ENCODE measurements at places on chromosomes 3 and 15.

DNA sequence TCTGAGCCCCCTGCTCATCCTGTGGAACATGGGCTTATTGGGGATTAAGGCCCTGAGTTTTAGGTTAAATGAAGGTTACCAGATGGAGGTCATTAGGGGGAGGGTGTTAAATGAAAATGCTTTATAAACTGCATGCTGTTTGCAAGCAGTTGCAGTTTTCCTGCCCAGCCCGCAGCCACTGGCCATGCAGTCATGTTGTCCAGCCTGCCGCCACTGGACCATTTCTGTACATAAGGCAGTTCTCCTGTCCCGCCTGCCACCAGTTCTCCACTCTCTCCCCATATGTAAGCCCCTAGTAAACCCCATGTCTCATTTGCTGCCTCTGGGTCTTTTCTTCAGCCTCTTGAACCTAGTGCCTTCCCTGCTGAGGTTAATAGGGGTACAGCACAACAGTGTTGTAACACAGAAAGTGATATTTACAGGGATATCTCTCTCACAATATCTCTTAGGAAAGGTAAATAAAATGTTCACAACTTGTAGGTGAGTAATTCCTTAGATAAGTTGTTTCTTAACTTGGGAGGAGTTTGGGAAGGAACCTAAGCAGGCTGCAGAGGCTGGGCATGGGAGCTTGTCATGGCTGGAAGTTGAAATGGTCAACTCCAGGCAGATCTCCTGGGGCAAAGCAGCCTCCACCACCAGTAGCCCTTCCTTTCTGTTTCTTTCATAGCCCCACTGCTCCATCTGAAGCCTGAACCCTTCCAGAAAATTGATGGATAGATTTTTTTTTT lies 148.2 kb downstream of the CMSS1 start:
- no peak for DNase-seq

DNA sequence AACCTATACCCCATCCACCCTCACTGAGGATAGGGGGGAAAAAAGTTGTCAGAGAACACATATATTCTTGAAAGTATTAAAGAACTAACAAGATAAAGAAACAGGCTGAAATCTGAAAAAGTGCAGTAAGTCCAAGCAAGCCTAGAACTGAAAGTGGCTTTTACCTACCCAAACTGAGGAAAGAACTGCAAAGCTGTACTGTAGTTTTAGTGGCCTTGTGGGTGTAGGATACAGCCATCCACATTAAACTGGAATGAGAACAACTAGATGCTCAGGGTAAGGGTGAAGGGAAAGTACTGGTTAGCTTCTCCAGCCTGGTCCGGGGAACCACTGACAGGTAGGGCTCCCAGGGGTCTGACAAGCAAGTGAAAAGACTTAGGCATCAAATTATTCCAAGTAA lies 10.1 kb downstream of the UBP1 start:
- DNase-seq = no peak

GRCh38 chr3:14431452-14431916 lies 29.1 kb downstream of the SLC6A6 start:
- no peak for DNase-seq

DNA sequence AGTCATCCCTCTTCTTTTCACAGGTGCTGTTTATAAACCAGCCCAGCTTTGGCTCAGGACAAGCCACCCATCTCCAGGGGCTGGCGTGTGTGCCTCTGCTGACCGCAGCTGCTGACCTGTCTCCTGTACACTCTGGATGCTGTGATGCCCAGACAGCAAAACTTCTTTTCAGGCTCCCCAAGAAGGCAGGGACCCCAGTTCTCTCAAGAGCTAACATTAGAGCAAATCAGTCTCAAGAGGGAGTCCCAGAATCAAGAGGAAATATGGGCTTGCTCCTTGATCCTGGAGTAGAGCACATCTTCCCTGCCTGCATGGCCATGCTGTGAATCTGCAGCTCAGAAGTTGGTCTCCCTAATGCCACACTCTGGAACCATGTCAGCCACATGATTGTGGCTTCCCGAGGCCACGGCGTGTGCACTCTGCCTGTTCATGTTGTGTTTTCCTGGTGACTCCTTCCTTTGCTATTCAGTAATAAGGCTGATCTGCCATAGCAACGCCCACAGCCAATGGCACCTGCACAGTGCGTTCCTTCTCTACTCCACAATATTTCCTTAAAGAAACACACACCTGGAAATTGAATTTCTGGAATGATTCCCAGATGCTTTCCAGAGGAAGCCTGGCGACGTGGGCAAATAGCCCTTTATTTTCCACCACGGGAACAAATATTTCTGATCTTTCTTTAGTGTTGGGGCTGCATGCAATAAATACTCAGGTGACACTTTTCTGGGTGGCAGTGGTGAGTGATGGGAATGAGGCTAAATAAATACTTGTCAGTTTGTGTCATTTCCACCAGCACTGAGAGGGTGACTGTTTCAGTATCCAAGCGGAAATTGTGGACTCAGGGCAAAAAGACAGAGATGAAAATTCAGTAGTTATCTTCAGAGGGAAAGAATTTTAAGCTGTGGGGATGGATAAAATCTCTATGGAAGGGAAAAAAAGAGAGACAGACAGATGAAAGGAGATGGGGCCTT lies 21.9 kb upstream of the THSD4 start:
- DNase-seq = peak; percentile 79

- DNase-seq = no peak
These were observed 30.5 kb downstream of the ATP2B2 start for GRCh38 chr3:10474847-10475246.

- no peak for DNase-seq
These were observed 18.1 kb downstream of the ARRDC4 start for GRCh38 chr15:97978401-97979139.

DNA sequence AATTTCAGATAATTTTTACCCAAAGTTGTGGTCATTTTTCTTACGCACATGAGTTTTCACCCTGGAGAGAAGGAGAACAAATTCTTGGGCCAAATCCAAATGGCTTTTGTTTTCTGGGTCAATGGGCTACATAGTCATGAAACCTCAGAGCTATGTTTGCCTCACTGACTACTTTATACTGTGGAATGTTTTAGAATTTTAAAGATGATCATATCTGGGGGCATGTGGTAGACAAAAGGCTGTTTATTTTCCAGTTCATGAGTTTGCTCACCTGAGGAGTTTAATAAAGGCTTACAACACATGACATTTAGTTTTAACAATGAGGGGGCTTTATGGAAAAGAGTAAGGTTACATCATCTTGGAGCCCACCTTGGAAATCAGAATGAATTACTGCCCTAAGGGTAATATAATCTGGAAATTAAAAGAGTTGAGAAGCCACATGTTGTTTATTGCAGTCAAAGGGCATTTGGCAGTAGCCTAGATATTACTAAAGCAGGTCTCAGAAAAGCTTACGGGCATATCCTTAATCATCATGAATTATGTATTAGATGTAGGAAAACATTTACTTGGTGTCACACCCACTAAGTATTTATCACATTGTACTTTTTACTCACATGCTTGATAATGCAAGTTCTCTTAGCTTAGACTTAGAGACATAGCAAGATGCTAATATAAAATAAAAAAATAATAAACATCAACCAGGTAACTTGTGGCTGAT lies 466.1 kb downstream of the EDEM1 start:
- no peak for DNase-seq

GRCh38 chr15:74992619-74993018 lies 2.7 kb upstream of the SCAMP5 start:
- no peak for DNase-seq

DNA sequence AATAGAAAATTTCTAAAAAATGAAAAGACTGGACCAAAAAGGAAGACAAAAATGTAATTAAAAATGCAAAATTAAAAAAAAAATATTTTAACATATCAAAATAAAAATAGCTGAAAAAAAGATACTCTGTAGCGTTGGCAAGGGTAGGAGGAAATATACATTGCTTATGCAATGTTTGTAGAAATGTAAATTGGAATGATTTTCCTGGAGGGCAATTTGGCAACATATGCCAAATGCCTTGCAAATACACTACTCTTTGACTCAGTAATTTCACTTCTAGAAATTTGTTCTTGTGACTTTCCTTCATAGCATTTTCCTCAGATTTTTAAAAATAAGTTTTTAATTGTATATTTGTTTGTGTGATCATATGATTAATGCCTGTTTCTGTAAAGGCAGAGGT lies 296.6 kb downstream of the ZNF621 start:
- no peak for DNase-seq

DNA sequence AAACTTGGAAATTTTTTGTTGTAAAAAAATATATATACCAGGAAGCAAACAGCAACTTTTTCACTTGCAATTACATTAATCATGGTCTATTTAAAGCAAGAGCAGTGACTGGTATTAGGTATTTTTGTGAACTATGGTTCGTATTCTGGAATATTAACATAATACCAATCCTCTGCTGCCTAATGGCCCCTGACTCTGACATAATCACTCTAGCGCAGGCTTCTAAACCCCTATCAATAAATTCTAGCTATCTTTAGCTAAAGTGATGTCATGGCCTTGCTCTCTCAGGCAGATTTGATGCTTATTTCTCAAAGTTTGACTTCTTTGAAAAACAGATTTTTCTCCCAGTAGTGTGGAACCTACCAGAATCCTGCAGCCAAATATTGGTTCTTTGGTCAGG lies 808.3 kb downstream of the VGLL3 start:
- DNase-seq = no peak

DNA sequence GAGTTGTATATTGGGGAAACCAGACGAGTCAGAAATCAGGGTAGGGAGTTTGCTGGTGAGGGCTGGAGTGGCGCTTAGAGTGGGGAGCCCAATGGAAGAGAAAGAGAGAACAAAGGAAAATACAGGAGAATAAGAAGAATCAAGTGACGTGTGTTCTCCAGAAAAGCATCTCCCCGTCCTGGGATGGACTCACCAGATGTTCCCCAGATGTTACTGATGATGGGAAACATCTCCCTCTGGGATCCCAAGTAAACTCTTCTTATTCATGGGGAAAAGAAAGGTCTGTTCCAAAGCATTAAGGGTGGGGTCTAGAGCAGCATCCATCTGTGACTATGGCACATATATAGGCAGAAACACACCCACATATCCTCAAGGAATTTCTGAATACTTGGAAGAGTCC lies 3.0 kb upstream of the CSRNP1 start:
- DNase-seq = no peak

- no peak for DNase-seq
These were observed 241.4 kb downstream of the PTPRG start for GRCh38 chr3:61802772-61803171.

GRCh38 chr15:39846108-39846507 lies 63.5 kb upstream of the FSIP1 start:
- DNase-seq = peak; percentile 33

DNA sequence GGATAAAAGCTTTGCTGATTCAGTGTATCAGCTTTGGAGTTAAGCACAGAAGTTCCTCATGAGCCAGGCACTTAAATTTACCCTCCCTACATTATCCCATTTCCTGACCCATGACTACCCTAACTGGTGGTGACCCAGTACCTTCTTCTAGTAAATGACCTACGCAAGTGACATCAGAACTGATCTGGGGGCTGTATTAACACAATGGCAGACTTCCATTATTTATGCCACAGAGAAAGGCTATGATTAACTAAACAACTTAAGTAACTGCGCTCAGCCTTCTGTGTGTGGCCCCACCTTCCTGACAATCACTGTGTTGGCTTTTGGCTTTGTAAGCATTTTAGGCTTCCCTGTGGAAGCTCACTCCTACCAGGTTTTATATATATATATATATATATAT lies 1.9 kb downstream of the MB21D2 start:
- peak; percentile 18 for DNase-seq

DNA sequence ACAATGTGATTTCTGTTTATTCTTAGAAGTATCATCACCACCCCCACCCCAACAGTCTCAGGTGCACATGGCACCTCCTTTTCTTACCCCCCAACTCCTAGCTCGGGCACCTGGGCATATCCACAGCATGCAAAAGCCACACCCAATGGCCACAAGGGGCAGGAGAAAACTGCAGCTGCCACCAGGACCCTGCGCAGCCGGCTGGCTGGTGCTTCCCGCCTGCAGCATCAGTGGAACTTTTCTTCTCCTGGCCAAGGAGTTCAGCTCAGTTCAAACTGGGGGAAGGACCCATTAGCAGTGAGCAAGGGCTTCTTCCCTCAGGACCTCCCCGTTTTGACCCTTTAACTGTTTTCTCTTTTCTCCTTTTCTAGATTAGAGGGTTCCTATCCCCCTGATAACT lies 44.8 kb downstream of the TM4SF18 start:
- DNase-seq = no peak

- no peak for DNase-seq
These were observed 172.4 kb downstream of the ATP8B4 start for GRCh38 chr15:49946681-49947080.

DNA sequence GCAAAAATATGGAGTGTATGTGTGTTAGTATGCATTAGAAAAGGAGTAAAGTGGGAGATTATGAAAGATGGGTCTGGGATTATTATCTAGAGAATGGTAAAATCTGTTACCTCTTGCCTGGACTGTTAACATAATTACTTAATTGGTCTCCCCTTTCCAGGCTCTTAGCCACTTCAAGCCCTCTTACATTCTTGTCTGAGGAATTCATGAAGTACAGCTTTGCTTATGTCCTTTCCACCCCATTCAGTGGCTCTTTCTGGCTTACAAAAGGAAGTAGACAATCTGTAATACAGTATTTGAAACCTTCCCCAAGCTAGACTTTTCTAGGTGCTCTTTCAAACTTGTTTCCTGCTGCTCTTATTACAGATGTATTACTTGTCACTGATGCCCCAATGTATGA lies 129.8 kb downstream of the MBNL1 start:
- DNase-seq = peak; percentile 26

GRCh38 chr3:155326901-155327300 lies 33.4 kb upstream of the STRIT1 start:
- DNase-seq = no peak

- no peak for DNase-seq
These were observed 157.9 kb upstream of the SLC2A2 start for GRCh38 chr3:171184372-171184771.

GRCh38 chr3:123337948-123338619 lies 110.8 kb downstream of the ADCY5 start:
- no peak for DNase-seq

DNA sequence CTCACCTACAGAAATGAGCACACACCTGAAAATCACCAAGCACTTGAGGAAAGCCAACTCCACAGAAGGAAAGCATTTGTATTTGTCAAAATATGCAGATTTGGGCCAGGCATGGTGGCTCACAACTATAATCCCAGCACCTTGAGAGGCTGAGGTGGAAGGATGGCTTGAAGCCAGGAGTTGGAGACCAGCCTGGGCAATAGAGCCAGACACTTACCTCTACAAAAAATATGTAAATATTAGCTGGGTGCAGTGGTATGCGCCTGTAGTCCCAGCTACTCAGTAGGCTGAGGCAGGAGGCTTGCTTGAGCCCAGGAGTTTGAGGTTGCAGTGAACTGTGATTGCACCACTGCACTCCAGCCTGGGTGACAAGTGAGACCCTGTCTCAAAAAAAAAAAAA lies 12.3 kb downstream of the RLBP1 start:
- DNase-seq = no peak

DNA sequence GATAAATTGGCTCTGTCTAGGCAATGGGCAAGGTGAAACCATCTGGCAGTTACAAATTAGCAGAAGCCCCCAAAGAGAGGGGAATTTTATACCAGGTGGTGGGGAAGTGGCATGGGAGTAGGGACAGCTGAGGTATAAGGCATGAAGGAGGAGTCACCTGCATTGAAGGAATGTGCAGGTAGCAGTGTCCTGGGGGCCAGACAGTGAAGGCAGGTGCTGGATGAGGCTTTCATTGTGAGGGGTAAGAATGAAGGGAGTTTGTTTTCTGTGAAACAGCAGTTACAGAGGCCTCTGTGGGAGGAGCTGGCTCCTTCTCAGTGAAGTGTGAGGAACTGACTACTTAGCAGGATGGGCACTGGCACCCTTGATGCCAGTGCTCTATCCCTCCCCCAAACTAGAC lies 19.1 kb upstream of the PXYLP1 start:
- no peak for DNase-seq

- DNase-seq = peak; percentile 15
These were observed 54.1 kb downstream of the LEO1 start for GRCh38 chr15:51917493-51917892.
